ENCODE measurements at places on chromosomes 4 and X.

DNA sequence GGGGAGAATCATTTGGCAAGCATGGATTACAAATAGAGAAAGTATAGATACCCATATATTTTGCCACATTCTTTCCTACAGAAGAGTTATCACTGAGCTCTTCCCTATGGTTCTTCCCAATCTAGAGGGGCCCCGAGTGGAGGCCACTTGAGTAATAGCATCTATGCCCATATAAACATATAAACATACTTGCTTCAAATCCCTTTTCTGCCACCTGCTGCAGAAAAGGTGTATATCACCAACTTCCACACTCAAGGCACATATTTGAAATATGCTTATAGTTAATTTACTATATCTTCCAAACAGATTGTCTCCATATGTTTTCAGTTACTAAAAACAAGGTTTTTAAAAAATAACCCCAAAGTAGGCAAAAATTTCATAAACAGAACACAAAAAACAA, 642.8 kb upstream of the DIPK2B start:
- no peak for DNase-seq

- no peak for DNase-seq
These were observed 310.2 kb upstream of the TBX22 start for GRCh38 chrX:79704325-79704724.

GRCh38 chrX:151815398-151815797, 80.9 kb downstream of the CNGA2 start:
- DNase-seq: no peak

DNA sequence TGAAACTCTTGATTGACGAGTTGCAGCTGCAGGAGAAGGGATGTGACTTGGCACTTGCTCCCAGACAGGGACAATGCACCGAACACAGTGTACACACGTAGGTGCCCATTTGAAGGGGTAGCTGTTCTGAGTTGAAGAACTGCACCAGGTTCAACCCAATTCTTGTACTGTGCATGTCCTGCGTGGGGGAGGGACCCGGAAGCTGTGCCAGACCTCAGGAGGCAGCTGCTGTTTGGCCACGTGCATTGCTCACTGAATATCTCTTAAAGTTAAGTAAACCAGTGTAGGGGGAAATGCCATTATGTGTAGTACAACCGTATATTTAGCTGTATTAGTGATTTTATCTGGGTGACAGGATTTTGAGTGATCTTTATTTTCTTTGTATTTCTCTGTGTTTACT, 12.0 kb upstream of the RBBP7 start:
- DNase-seq: no peak

GRCh38 chr4:185567381-185568376, 32.4 kb upstream of the PDLIM3 start:
- no peak for DNase-seq

Data from Jurkat, Clone E6-1 (cell line).